Stimulated activated CD8-positive, alpha-beta memory T cell treated with anti-CD3 and anti-CD28 coated beads, Interleukin-4, amount 100 ng/mL, for 1 hour (primary cell): ENCODE measurements at places on chromosomes 1 and 21.

DNA sequence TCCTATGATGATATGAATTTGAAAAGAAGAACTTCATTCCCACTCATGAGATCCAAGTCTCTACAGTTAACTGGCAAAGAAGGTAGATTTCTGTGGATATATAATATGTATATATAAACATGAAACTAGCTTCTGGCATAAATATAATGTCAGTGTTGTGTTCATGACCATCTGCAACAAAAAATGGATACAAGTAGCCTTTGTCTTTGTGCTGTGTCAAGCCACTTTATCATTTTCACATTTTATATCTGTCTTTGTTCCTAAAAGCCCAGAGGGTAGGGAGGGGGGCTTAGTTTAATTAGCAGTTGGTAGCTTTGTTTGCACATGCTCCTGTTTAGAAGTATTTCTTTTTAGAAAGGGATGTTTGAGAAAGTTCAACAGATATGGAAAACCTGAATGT, 56.2 kb upstream of the FASLG start:
- no peak for DNase-seq

- DNase-seq: no peak
These were observed 407.8 kb upstream of the DAB1 start for GRCh38 chr1:57831624-57832023.

DNA sequence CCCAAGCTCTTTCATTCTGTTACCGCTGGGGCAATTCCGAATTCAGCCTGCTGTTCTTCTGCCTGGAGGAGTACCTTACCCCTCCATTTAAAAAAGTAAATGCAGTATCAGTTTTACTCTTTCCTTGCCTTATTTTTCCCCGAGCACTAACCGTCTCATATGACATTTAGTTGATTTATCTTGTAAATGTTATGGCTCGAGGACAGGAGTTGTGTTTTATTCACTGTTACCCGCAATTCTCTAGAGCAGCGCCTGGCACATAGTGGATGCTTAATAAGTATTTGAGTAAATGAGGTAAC, 425 bp upstream of the TADA1 start:
- no peak for DNase-seq

GRCh38 chr1:174971466-174971865, 28.3 kb upstream of the CACYBP start:
- no peak for DNase-seq
